ENCODE measurements at places on chromosomes 12 and 14.
A peak's percentile ranks its signal among the peaks of the same experiment; 100 is the strongest.

DNA sequence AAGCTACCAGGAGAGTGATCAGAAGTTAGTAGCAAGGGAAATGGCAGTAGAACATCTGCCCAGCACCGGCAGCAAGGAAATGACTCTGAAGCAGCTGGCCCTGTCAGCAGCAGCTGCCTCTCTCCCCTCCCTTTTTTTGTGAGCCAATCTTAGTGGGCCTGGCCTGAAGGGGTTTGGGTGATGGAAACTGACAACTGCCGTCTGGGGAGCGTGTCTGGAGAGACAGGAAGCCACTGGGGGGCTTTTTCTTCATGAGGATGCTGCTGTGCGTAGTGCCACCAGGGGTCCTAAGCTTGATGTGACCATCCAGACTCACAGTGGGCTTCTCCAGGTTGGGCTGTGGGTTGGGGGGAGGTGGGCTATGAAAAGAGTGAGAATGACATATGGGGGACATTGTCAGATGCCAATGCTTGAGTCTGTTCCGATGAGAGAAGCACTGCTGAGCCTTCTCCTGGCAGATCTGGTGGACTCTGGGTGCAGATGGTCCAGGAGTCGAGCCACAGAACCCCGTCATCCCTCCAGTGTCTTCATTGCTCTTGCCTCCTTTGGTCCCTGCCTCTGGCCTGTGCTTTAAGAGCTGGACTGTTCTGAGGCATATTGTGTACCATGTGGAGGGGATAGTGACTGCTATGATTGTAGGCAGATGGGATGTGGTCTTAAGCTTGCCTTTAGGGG lies 87.6 kb upstream of the HIF1A start:
- peak overlapping the region; percentile 38 for H3K27ac ChIP-seq
- no peaks in the 10 kb centered on the region for H3K36me3 ChIP-seq
- no peaks in the 10 kb centered on the region for H3K27me3 ChIP-seq
- DNase-seq: peak; percentile 74

DNA sequence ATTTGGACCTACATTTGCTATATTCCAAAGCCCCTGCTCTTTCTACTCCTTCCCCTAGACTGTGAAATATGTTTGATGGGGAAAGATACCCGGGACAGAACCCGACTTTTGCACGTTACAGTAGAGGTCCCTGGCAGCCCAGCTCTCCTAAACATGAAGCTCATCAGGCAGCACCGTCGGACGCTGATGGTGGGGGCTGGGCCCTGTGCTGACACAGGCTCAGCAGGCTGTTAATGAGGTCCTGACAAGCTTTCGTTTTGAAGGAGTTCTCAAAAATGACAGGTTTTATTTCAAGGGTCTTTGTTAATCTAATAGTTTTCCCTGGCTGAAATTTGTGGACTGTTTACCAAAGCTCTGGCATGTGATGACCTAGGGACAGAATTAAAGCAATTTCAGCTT lies 102.3 kb downstream of the SLC25A47 start:
- H3K27me3 ChIP-seq: no peaks in the 10 kb centered on the region
- H3K4me3 ChIP-seq: no peak overlapping the region
- H3K4me1 ChIP-seq: peaks cover 45% of the 10 kb centered on the region
- H3K36me3 ChIP-seq: no peaks in the 10 kb centered on the region
- H3K27ac ChIP-seq: peak overlapping the region; percentile 76

DNA sequence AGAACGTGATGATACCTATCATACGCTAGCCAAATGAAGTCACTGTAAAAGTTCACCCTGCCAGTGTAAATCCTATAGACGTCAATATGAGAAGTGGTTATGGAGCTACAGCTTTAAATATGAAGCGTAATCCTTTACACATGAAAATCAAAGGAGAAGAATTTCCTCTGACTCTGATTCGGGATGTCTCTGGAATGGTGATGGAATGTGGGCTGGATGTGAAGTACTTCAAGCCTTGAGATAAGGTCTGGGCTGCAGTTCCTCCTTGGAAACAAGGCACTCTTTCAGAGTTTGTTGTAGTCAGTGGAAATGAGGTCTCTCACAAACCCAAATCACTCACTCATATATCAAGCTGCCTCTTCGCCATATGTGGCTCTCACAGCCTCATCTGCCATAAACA lies 53.1 kb upstream of the NAP1L1 start:
- DNase-seq: no peak
- H3K36me3 ChIP-seq: no peaks in the 10 kb centered on the region
- no peak overlapping the region for H3K4me3 ChIP-seq
- no peaks in the 10 kb centered on the region for H3K27me3 ChIP-seq
- H3K4me1 ChIP-seq: no peaks in the 10 kb centered on the region
- no peak overlapping the region for H3K27ac ChIP-seq

- DNase-seq: peak; percentile 73
- no peaks in the 10 kb centered on the region for H3K27me3 ChIP-seq
- H3K4me3 ChIP-seq: no peak overlapping the region
- H3K27ac ChIP-seq: peak overlapping the region; percentile 84
- no peaks in the 10 kb centered on the region for H3K36me3 ChIP-seq
Measured at GRCh38 chr12:116325336-116325664, 47.8 kb upstream of the MED13L start.

DNA sequence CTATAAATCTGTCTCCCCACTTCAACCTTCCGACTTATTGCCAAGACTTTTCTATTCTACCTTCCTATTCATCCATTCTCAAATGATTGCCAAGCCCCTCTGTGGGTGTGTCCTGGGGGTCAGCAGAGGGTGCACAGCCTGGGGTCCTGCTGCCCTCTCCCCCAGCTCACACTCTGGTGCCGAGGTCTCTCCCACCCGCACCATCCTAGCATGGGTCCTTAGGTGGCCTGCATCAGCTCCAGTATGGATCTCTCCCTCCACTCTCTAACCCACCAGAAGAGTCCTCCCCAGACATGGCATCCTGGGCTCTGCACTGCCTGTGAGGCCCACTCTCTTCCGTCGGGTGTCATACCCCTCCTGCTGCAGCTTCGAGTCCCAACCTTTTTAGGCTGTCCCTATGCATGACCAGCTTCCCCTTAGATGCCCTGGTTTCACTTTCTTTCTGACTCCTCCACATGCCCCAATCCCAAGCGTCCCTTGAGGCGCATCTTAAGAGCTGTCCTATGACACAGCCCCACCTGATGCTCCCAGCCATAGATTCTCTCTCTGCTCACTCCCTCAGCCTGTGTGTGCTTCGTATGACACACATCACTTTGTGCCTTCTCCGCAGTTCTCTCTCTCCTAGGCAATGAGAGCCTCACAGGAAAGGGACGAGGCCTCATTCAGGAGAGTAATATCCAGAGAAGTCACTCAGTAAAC lies 43.9 kb downstream of the GIT2 start:
- no peaks in the 10 kb centered on the region for H3K27me3 ChIP-seq
- peaks cover 79% of the 10 kb centered on the region for H3K36me3 ChIP-seq
- no peak for DNase-seq

- no peaks in the 10 kb centered on the region for H3K4me1 ChIP-seq
- no peak overlapping the region for H3K27ac ChIP-seq
- H3K36me3 ChIP-seq: no peaks in the 10 kb centered on the region
- no peaks in the 10 kb centered on the region for H3K27me3 ChIP-seq
- no peak for DNase-seq
Measured at GRCh38 chr12:84660139-84660538, 252.5 kb downstream of the SLC6A15 start.

DNA sequence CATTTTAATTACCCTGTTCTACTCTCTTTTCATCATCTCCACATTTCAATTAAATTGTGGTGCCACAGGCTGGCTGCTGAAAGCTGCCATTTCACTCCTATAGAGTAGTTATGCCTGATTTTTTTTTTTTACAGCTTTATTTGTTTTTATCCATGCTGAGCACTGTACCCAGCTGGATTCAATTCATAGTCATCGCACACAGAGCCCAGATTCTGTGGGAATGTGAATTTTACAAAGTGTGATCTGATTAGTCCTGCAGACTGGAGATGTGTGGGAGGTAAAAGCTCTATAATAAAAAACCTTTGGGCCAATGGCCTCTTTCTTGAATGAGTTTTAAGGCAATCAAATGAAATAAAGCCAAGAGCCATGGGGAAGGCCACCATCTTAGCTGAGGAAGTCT lies 190.2 kb downstream of the ANO4 start:
- no peaks in the 10 kb centered on the region for H3K4me1 ChIP-seq
- no peak for DNase-seq
- H3K27ac ChIP-seq: no peak overlapping the region
- H3K27me3 ChIP-seq: no peaks in the 10 kb centered on the region
- no peak overlapping the region for H3K4me3 ChIP-seq
